ENCODE measurements at places on chromosomes 1 and 21.

GRCh38 chr1:77953907-77954306 is 25.0 kb downstream of the FUBP1 start:
- no peak for DNase-seq

DNA sequence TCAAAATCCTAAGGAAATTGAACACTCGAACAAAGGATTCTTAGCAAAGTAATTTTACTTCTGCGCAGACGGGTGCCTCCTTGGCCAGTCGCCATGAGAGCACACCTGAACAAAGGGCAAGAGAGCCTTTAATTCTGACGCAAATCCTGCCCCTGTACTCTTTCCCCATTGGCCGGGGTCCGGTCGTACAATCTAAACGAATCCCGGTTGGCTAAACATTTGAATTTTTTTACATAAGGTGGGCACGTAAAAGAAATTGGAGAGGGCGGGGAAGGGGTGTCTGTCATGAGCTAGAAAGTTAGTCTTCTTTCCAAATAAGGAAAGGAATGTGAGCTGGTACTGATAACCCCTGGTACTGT is 8.2 kb upstream of the IL22RA1 start:
- DNase-seq: peak; percentile 29

DNA sequence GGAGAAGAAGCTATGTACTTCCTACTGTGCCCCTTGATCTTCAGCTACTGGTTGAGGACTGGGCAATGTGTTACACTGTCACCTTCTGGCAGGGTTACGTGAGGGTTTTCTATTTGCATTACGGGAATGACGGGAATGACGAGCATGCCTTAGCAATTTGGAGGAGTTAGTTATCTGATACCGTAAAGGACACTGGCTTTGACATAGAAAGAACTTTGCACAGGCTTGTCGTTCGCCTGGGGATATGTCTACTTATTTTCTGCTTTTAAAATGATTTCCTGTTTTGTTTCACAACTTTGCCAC is 19.8 kb upstream of the ACBD6 start:
- DNase-seq: no peak

DNA sequence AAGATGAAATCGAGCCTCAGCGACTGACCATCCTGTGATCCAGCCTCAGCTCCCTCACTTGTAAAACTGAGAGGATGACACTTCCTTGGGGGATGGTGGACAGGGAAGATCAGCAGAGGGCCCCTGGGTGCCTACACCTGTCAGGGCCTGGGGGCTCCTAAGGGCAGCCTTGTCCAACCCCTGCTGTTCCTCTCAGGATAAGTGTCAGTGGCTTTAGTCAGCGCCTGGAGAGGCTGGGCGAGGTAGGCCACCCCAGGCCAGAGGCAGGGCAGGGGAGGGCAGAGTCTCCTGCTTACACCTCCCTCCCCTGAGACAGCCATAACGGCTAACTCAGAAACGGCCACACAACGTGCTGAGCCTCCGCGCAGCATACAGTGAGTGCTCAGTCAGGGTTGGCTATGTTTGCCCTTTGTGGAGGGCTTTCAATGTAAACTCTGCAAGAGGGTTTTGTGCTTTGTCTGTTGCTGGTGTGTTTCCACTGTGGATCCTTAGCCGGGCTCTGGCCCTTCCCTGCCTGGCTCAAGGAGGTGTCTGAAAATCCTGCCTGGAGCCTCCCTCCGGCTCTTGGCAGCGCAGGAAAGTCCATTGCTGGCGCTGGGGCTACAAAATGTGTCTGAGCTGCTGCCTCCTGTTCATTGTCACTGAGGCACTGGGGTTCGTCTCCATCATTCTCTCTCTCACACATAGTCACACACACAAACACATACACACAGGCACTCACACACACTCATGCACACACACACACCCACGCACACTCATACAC is 588.4 kb downstream of the PTPRU start:
- DNase-seq: peak; percentile 33

DNA sequence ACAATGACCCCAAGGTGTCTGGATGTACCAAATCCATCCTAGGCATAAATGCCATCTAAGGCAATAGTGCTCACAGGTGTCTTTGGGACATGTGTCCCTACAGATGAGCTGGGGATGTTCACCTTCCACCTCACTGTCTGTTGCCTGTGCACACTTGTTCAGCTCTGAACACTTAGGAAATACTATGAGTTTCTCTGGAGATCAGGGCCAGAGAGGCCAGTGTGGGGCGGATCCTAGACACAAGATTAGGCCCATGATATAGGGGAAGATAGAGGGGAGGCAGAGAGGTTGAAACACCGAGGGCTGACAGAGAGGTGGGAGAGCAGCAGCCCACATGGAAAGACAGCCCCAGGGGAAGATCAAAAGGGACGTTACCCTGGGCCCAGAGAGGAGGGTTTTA is 25.6 kb downstream of the C1orf116 start:
- no peak for DNase-seq
